ENCODE measurements at places on chromosomes 5 and 9.

DNA sequence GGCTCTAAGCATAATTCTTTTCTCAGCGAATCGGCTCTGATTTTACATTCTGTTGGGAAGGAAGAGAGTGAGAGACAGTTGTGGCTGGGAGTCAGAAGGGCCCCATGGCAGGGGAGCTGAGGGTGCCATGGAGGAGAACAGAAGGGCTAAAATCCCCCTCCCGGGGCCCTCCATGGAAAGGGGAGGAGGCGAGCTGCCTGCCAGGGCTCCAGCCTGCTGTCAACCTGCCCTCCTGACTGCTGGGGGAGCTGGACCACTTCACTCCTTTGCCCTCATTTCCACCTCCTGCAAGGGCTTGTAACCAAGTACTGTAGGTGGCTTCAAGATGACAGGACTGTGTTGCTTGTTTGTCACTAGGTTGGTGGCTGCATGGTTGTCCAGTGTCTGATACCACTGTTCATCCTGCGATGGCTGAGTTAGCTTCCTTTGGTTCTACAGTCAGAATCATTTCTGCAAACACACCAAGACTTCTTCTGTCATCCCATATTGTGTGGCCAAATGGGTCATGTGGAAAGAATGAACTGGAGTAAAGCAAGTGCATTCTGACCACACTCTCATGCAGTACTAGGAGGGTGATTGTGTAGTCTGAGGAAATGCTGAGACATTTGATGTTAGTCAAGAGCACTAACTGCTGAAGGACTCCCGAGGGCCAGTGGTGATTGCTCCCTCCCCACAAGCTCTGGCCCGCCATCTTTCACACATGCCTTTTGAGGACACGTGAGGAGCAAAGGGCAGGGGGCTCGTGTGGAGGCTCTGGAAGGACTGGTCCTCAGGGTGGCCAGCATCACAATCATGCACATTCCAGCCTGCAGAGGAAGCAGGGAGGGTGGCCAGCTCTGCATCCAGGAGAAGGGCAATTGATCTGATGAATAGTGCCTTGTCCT is 307.2 kb downstream of the GADD45G start:
- ATAC-seq = peak; percentile 16

- no peak for ATAC-seq
Observed at GRCh38 chr9:27033815-27034403, 28.4 kb upstream of the LRRC19 start.

- ATAC-seq = no peak
Observed at GRCh38 chr9:91452844-91453243, 29.2 kb upstream of the NFIL3 start.

- ATAC-seq = no peak
Observed at GRCh38 chr9:112332674-112332976, 794 bp downstream of the PTBP3 start.

GRCh38 chr5:126963822-126964375 is 66.5 kb downstream of the MARCHF3 start:
- no peak for ATAC-seq

DNA sequence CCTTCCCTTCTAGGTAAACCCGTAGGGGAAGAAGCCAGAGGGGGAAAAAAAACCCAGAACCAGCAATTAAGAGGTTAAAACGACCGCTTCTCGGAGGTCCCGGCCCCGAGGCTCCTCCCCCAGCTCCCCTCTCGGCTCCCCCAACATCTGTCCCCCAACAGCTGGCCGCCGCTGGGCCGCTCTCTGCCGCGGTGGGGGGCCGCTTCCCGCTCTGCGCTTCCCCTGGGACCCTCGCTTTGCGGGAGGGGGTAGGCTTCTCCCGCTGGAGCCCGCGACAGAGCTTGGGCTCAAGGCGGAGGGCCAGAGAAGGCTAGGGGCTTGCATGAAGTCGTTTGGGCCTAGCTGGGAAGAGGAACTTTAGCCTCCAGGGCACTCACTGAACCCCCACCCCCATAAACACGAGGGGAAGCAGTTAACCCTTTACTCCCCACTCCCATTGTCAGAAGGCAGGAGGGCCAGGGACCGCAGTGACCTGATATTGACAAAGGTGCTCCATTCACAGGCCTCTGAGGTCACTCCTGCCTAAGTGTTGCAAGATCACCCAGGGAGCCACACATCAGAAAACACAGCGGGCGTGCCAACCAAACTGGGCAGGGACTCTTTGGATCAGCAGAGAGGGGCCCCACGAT is 7.5 kb downstream of the LHX6 start:
- no peak for ATAC-seq

- ATAC-seq = no peak
Observed at GRCh38 chr9:118940473-118940872, 428.8 kb downstream of the BRINP1 start.

DNA sequence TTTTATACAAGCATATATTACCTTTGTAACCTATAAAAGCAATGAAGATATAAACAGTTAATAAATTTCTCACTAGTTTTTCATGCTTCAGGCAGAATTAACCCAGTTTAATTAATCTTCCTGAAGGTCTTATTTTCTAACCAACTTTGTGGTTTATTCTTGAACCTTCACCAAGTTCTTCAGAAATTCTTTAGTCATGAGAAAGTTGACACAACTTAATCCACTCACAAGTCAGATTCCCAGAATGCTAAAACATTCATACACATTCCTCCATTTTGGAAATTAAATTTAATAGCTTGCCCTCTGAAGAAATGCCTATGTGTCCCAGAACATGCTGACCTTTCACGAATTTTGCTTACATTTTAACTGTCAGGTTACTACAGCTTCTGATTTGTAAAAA is 105.4 kb upstream of the PAM start:
- no peak for ATAC-seq
